Gastroesophageal sphincter (tissue), 4 donors: ENCODE measurements at places on chromosomes 4 and X.

- ATAC-seq = no peak
These were observed 5.0 kb upstream of the AFAP1 start for GRCh38 chr4:7944599-7945220.

GRCh38 chr4:31187979-31188378 lies 467.8 kb downstream of the PCDH7 start:
- no peak for ATAC-seq

GRCh38 chr4:118154649-118155048 lies 120.4 kb downstream of the NDST3 start:
- no peak for ATAC-seq

- ATAC-seq = no peak
These were observed 128.8 kb downstream of the COMMD8 start for GRCh38 chr4:47334652-47335051.

- no peak for ATAC-seq
These were observed 65.5 kb downstream of the LEF1 start for GRCh38 chr4:108103099-108103862.

GRCh38 chrX:122363112-122363795 lies 820.8 kb upstream of the GRIA3 start:
- ATAC-seq = no peak

GRCh38 chr4:62952366-62952765 lies 1456.9 kb downstream of the TECRL start:
- ATAC-seq = no peak

DNA sequence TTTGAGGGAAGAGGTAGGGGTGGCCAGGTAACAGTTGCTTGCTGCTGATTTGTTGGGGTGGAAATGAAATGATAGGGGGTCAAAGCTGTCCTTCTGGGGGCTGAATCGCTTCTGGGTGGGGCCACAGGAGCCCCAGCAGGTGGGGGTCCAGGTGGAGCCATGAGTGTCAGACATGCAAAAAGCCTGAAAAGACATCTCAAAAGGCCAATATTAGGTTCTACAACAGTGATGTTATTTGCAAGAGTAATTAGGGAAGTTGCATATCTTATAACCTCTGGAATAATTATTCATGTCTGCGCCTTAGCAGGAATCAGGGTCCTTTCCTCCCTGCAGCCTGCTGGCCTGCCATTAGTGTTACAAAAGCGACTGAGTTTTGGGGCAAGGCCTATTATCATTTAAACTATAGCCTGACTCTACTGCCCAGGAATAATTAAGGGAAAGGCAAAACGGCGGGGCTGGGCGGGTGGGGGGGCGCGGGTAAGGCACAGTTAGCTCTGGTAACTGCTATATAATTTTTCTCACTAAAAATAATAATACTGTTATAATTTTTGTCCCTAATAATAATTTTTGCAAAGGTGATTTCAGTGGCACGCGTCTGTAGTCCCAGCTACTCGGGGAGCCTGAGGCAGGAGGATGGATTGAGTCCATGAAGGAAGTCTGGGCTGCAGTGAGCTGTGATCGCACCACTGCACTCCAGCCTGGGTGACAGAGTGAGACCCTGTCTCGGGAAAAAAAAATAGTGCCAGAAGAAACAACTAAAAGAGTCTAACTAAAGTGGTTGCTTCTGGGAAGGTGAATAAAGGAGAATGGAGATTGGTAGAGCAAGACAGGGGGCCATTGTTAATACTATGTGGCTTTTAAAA lies 145.7 kb downstream of the MAGEB17 start:
- ATAC-seq = no peak

GRCh38 chr4:19829101-19829500 lies 422.6 kb upstream of the SLIT2 start:
- no peak for ATAC-seq

DNA sequence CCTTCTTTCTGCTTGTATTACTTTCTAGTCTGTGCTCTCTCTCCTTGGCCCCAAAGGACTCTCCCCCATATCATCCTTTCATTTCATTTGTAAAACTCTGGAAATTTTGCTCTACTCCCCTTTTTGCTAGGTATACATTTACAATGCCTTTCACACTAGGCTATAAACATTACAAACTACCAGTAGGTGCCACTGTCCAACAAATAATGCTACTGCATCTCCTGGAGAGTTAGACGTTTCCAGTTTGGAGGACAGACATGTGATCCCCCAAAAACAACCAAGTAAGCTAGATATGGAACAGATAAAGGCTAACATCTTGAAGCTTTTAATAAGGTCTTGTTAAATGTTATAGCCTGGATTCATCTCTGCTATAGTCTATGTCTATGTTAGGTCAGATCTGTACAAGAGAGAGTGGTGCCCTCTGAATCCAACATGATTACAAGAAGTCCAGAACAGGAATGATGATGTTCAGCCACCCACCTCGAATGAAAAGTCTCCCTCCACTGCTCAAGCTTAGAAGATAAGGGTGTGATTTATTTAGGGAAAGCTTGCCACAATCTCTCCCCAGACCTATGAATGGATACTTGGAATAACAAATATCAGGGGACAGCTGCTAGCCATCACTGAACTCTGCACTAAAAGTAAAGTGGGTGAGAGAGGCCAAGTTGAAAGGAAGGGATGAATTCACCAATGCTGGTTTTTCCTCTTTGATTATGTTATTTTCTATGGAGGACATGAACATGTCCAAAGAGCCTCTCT lies 14.3 kb downstream of the CBR4 start:
- no peak for ATAC-seq

DNA sequence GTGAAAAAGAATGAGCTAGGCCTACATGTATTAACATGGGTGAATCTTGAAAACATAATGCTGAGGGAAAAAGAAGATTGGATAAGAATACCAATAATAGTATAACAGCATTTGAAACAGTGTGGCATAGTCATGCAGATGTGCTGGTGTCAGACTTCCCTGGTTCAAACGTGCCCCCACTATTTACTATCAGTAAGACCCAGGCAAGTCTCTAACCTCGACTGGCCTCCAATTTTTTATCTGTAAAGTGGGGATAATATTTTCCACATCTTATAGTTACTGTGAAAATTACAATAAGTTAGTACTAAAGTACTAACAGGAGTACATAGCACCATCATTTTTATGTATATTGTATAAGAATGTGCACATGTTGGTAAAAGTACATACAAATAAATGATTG lies 17.0 kb upstream of the SLAIN2 start:
- ATAC-seq = no peak

DNA sequence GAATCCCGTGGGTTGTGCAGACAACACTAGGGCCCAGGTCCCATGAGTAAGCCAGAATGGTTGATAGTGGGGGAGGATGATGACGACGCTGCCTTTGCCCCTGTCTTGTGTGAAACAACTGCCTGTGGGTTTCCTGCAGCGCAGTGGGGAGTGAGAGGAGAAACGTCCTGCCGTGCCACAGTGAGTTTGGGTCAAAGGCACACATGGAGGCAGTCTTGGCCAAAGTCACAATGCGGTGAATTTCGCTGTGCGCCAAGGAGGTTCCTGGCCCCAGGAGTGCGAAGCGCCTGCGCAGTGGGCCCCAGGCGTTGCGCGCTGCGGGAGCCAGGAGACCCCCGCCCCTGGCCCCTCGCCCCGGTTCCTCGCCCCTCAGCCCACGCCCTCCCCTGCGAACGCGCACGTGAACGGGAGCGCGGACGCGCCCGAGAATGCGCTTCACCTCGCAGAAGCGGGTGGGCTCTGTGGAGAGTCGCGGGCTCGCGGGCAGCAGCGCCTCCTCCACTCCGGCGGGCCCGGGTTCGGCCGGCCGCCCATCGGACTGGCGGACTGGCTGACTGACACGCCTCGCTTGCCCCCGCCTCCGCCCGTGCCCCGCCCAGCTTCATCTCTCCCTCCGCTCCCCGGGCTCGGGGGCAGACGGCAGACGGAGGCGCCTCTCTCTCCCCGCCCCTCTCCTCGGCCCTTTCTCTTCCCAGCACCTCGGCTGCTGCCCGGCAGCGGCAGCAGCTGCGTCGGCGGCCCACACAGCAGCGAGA lies at the start of gene NUDT10:
Gene NUDT10 (plus strand): TSS at position 635 of the 755 bp plus-strand sequence. CDS start 144 bp downstream, outside the sequence.
- ATAC-seq = peak; percentile 75

- ATAC-seq = no peak
These were observed 226.3 kb upstream of the VCX3A start for GRCh38 chrX:6761251-6761650.

DNA sequence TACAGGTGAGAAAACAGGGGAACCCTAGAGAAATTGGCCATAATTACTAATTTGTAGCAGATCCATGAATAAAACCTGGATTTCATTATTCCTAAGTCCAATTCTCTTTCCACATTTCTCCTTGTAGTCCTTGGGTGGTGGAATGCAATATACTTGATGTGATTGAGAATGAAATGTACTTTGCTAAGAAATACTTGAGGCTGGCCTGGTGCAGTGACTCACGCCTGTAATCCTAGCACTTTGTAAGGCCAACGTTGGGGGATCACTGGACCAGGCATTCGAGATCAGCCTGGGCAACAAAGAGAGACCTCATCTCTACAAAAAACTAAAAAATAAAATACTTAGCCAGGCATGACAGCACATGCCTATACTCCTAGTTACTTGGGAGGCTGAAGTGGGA lies 15.9 kb downstream of the TMEM184C start:
- no peak for ATAC-seq

GRCh38 chrX:41014776-41015360 lies 70.4 kb upstream of the USP9X start:
- ATAC-seq = no peak

GRCh38 chrX:121333942-121334341 lies 286.5 kb downstream of the GLUD2 start:
- ATAC-seq = no peak

GRCh38 chr4:41683326-41683725 lies 65.2 kb downstream of the PHOX2B start:
- no peak for ATAC-seq

- ATAC-seq = no peak
These were observed 128.3 kb upstream of the MAOA start for GRCh38 chrX:43527801-43528200.

DNA sequence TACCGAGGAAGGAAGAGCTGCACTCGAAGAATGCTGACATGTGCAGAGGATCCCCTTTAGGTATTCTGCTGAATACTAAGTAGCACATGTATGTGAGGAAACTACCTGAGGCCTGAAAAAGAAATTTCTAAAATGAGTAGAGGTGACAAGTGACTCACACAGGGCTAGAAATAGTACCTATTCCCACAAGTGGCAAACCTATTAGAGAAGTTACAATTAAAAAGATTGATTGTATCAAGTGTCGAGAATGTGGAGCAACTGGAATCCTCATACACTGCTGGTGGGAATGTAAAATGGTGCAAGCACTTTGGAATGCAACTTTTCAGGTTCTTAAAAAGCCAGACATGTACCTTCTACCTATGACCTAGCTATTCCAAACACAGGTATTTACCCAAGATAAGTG lies 47.4 kb downstream of the CCSER1 start:
- ATAC-seq = no peak

DNA sequence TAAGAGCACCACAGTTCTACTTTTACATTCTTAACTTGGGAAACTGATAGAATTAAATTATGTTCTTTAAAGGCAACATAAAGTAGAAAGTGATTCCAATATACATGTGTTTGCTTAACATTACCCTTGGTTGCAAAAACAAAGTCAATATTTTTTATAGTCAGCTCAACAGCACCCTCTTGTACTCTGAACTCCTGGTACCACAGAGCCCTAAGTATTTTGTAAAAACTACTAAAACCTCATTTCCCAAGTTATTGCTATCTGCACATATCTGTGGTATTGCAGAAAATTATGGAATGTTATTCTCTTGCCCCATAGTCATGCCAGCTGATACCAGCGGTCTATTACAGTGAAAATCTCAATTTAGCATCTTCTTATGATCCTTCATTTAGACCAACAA lies 2.9 kb downstream of the KIF4A start:
- ATAC-seq = no peak

- no peak for ATAC-seq
These were observed 29.9 kb downstream of the TRMT2B start for GRCh38 chrX:101022020-101022419.

DNA sequence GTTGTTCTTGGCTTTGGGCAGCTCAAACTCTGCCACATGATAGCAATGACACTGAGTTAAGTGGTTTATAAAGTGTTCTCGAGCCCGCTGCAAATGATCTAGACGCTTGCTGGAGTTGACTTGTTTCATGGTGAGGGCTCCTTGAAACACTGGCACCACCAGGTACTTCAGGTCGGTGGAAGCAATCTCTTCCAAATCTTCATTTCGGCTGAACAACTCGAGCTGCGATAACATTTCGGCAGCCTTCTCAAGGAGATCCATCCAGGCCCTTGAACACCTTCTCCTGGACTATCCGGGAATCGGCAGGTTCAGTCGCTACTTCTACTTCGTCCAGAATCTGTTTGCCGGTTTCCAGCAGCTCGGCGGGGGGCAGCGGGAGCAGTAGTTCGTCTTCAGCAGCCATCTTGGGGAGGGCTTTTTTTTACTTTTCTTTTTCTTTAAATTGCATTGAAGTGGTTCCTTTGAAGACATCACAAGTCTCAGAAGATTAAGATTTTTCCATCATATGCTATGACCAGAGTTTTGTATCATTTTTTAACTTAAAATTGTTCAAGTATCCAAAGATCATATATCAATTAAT lies 28.0 kb downstream of the HNRNPDL start:
- ATAC-seq = no peak

DNA sequence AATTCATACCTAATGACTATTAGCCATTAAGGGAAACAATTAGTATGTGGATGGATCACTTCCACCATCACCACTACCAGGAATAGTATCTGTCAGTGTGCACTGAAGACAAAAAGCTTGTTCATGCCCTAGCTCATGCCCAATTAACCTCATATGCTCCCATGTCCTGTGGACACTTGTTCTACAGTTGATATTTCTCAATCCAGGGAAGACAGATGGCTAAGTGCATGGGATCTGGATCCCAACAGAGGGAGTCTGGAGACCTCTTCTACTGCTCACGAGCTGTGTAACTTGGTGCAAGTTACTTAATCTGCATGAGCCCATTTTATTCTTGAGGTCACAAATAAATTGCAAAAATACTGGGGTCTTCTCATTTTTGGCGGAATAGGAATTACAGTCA lies 23.7 kb downstream of the AMOT start:
- no peak for ATAC-seq

DNA sequence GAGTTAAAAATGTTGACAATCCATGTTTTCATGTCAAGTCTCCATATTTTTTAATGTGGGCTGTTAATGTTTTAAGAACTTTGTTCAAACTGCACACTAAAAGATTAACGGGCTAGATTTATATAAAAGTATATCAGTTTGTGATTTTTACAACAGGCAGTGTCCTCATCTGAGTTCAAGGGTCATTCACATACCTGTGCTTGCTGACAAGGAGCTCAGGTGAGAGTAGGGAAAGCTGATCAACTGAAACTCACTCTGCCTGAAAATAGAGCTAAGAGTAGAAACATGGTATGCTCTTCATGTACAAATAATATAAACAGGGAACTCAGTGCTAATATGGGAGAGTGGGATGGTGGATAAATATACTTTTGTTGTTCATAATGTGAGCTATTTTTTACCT lies 102.3 kb upstream of the DKK2 start:
- no peak for ATAC-seq

- ATAC-seq = no peak
These were observed 186.4 kb upstream of the PUDP start for GRCh38 chrX:7334253-7334935.

- no peak for ATAC-seq
These were observed 91.1 kb upstream of the VEGFC start for GRCh38 chr4:176883681-176884418.

- no peak for ATAC-seq
These were observed 75.7 kb downstream of the ANXA3 start for GRCh38 chr4:78627046-78627965.
